Left hindlimb (tissue), 1 donor: ENCODE measurements at places on chromosomes 3 and 15.

- no peak for DNase-seq
These were observed 1.1 kb upstream of the DNAJC13 start for GRCh38 chr3:132416161-132416560.

DNA sequence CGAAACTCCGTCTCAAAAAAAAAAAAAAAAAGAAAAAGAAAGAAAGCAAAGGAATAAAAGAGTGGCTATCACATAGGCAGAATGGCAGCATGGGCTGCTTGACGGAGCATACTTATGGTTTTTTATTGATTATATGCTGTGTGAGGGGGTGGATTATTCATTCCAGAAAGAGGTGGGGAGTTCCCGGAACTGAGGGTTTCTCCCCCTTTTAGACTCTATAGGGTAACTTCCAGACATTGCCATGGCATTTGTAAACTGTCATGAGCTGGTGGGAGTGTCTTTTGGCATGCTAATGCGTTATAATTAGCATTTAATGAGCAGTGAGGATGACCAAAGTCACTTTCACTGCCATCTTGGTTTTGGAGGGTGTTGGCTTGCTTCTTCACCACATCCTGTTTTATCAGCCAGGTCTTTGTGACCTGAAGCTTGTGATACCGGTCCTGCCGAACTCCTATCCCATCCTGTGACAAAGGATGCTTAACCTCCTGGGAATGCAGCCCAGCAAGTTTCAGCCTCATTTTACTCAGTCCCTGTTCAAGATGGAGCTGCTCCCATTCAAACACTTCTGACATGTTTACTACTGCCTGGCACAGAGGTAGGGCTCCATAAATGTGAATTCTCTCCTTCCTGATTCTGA lies 15.8 kb upstream of the ABHD17C start:
- no peak for DNase-seq

GRCh38 chr15:36156879-36157427 lies 422.5 kb upstream of the CDIN1 start:
- DNase-seq, result peak; percentile 38

DNA sequence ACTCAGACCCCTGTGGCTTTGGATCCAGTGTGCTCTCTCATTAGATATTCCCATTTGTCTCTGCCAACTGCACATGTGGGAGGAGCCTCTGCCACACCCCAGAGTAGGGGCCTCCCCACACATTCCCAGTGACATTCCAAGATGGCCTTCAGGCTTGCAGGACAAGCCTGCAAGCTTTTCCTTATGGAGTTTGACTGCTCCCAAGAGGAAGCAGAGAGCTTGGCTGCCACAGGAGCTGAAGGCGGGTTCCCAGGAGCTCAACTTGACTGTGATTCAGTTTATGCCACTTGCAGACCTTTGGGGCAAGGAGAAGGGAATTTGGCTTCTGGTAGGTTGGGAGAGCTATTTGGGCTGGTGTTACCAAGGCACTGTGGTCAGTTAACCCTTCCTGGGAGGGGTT lies 22.5 kb upstream of the EPHB1 start:
- DNase-seq, result no peak

DNA sequence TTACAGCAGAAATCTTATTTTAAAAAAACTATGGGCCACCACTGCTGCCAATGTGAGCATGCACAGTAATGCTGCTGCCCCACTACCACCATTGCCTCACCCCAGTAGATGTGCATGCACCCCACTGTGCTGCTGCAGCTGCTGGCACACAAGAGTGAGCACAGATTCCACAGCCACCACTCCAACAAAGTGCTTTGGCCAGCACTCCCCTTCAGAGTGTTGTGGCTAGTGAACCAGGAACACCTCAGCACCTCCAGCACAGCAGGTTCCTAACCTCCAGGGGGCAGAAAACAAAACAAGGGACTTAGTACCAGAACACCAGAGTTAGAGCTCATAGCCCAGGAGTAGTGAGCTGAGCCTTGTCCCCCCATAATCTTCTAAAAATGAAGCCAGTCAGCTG lies 629.6 kb downstream of the PYDC2 start:
- no peak for DNase-seq

GRCh38 chr3:79598594-79598993 lies 169.2 kb downstream of the ROBO1 start:
- no peak for DNase-seq

DNA sequence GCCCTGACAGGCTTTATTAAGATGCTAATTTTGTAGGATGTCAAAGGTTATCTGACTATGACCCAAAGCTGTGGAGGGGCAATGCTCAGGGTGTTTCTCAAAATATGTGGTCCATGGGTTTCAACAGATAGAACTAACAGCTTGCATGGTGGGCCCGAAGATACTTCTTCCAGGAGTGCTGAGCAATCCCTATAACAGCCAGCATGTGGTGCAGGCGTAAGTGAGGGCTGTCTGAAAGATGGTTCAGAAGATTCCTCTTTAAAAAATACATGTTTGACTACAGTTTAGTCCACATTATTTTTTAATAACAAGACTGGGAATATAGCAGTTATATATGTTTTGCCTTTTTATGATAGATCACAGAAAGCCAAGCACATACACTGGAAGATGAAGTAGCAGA lies 7.6 kb downstream of the SCG3 start:
- no peak for DNase-seq

DNA sequence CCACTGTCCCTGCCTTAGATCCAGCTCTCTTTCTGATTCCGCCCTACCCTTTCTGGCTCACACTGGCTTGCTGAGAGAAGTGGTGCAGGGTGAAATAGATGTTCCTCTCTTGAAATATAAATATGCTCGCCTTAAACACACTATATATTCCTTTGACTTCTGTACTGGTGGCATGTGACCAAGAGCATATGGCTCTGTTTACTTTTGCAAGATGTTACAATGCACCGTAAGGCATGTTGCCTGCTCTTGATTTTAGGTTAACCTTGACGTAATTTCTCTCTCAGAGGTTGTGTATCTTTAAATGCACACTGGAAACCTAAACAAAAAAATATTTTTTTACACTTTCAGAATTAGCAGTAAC lies 749 bp downstream of the RSRC1 start:
- no peak for DNase-seq

DNA sequence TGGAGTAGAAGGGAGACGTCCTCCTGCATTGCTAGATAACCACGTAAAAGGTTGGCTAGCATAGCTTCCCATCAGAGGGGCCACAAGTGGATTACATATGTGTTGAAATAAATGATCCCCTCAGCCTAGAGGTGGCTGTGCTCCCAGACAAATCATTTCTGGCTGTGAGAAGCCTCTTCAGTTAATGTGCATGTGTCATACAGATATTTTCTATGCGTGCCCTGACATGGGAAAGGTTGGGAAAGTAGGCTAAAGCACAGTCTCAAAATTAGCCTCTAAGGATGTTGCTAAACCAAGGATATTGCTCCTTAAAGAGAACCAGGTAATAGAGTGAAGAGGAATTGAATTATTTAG lies 17.8 kb downstream of the USP3 start:
- DNase-seq, result peak; percentile 52

DNA sequence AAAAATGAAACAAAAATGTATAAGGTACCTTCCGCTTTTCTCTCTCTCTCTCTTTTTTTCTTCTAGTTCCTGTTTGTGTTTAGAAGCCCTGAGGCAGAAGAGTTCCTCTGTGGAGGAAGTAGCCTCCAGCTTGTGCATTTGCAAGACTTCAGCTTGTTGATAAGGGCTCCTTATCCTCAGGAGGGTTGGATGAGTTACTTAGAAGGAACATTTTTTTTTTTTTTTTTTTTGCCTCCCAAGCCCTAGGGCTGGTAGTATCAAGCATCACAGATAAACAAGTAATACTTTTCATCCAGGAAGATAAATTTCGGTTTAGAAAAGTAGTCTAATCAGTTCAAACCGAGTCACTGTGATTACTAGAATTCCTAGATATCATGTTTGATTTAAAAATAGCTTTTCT lies 91.0 kb upstream of the CBLB start:
- no peak for DNase-seq

DNA sequence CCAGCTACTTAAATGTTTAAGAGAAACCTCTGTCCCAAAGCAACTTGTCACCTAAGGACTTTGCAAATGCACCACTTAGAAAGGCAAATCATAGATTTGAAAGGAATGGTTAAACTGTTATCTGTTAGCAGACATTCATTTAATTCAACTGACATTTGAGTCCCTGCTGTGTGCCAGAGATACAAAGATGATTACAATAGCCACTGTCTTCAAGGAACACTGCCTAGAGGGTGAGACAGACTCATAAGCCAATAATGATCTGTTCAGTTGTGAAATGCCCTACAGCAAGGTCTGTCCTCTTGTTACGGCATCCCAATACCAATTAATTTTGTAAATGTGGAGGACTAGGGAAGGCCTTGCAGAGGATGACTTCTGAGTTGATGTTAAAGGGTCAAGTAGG lies 113.1 kb downstream of the ATG7 start:
- DNase-seq, result no peak

- no peak for DNase-seq
These were observed 1010.9 kb downstream of the NTRK3 start for GRCh38 chr15:87245592-87245991.

GRCh38 chr3:197490098-197491058 lies 65.4 kb downstream of the BDH1 start:
- DNase-seq, result no peak

DNA sequence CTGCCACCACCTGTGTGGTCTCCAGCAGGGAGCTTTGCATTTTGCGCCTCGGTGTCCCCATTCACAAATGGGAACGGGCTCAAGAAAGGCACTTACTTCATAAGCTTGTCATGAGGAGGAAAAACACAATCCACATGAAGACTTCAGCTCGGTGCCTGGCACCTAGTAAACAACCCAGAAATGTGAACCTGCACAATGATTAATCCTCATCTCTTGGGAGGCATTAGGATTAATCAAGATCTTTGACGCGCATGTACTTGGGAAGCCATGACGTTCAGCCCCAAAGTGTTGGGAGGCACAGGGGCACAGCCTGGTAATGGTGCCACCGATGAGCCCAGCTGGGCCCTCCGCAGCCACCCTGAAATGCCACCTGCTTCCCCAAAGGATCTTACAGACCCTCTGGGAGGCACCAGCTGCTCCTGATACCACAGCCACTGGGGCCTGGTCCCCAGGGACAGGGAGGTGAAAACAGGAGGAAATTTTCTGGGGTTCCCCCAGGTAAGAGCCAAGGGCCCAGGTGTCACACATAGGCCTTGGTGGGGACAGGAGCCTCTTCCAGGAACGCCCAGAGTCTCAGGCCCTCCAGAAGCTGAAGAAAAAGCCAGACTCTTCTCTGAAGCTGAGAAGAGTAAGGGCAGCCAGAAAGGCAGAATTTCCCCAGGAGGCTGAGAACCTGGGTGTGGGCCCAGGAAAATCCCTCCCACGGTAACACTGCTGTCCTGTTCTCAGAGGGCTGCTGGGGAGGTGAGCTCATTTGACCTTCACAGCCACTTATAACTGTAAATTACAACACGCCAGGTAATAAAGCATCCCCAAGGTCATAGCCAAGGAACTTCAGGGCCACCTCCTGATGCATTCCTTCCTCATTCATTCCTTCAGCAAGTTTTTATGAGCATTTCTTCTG lies 507.5 kb downstream of the SHQ1 start:
- DNase-seq, result no peak

- DNase-seq, result no peak
These were observed 156.2 kb upstream of the WNT5A start for GRCh38 chr3:55643283-55643682.

GRCh38 chr3:165641569-165642310 lies 195.5 kb downstream of the BCHE start:
- DNase-seq, result no peak

DNA sequence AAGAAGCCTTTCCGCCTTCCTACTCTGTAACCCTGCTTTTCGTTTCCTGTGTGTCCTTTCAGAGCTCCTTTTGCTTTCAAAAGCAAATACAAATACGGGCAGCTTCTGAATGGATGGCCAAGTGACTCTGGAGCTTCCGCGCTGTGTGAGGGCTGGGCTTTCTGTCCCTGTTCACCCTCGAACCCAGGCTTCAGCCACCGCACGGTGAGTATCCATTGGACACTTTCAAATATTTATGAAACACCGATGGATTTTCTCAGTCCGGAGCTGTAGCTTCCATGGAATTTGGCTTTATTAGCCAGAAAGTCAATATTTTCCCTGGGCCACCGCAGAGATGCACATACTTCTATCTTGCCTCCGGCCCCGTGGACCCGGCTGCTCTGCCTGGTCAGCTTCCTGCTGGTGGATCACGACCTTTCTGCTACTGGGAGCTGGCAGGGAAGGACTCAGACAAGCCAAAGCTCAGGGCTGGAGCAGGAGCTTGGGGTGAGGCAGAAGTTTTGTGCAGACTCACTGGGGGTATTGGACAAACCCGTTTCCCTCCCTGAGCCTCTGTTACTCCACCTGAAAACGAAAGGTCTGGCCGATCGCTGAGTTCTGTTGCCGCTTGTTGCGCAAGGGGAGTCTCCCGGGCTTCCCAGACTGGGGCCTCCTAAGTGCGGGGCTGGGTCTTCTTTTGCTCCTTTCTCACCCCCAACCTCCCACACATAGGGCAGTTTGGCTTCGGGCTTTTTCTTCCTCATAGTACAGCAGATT lies 63.6 kb downstream of the LINGO1 start:
- DNase-seq, result no peak

DNA sequence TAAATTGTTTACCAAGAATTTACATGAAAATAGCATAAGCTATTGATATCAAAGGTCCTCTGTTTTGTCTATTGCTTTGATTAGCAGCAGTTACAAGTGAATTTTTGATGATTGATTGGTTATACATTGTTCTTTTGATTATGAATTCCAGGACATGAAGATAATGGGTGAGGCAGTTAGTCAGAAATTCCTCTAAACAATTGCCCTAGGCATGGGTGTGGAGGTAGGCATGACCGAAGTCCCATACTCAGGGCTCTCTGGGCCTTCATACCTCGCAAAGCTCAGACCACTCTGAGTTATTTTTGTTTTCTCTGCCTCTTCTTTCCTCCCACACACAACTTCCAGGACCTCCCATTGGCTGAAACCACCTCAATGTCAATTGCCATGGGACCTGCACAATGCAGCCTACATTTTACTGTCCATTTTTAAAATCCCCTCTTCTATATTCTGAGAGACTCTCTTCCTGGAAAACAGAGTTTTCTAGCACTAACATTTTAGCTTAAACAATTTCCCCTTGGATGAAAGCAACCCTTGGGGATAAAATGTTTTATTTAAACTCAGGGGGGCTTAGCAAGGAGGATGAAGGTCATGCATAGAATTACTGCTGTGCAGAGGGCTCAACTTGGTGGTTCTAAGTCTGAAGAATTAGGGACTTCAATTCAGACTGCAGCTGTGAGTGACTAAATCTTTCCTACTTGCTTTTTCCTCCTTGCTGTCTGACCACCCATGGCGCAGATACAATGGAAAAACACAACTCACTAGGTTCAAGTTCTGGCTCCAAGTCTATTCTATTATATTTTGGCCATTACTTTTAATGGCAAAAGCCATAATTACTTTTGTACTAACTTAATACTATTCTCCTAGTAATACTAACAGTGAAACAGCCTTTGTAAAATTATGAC lies 594.8 kb downstream of the NTRK3 start:
- DNase-seq, result no peak

DNA sequence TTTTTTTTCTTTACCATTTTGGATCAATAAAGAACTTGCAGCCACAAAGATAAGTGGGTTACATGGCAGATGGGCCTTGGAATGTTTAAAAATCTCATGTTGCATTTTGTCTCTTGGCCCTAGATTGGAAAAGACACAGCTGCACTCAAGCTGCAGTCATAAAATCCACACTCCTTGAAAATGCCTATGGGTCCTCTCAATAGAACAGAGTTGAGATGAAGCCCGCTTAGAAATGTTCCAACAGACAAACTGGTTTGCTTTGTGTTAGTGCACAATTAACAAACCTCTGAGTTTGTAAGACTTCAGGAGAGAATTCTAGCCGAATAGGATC lies 401.2 kb upstream of the CDIN1 start:
- peak; percentile 33 for DNase-seq
